ENCODE measurements at places on chromosomes 12 and 14. TPM values are rescaled to one million over a fixed set of nuclear protein-coding genes. Genes with fewer than 3 reads are reported as not detected.

DNA sequence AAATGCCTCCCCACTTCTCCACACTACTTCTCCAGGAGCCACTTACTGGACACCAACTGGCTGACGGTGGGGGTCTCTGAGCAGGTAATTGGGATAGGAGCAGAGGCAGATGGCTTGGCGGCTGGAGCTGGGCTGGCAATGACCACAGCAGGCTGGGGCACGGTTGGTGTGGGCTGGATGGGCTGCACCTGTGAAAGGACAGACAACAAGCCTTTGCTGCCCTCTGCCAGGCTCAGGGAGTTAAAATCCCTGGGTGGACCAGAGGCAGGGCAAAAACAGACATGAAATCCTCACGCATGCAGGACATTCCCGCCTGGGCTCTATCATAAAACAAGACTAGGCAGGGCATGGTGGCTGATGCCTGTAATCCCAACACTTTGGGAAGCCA is 19.3 kb upstream of the TFCP2 start:
- DNase-seq: no peak

- DNase-seq: no peak
Observed at GRCh38 chr14:94379291-94380224, 8.8 kb downstream of the SERPINA1 start.

DNA sequence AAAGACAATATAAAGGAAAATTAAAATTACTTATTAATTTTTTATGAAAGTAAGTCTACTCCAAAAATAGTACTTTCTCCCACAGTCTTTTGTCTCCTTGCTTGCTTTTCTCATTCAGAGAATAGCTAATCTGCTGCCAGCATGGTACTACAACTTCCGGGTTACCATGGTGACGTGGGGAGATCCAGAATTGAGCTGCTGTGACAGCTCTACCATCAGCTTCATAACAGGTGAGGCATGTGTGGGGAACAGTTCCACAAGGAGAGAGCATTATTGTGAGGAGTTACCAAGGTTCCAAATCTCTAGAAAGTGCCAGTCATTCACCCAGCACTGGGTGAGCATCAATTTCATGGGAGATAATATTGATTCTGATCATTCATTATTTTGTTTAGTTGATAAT is 197.8 kb downstream of the PTPRO start:
- no peak for DNase-seq

DNA sequence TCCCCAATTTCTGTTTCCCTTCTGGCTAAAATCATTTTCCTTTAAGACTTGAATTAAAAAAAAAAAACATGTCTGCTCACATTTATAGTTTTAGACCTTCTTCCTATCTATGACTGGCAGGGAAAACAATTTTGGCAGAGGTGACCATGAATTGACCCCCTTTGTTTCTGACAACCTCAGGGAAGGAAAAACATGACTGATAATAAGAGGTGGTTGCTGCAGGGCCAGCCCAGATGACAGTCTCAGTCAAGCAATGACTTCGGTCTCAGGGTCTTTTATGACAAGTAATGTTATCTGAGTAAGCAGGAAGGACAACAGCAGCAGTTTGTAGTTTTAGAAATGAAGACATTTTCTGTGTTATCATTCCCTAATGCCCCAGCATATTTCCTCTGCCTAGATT is 430.9 kb downstream of the LRIG3 start:
- DNase-seq: no peak

GRCh38 chr12:113103756-113104450 is 31.7 kb downstream of the RASAL1 start:
- no peak for DNase-seq

DNA sequence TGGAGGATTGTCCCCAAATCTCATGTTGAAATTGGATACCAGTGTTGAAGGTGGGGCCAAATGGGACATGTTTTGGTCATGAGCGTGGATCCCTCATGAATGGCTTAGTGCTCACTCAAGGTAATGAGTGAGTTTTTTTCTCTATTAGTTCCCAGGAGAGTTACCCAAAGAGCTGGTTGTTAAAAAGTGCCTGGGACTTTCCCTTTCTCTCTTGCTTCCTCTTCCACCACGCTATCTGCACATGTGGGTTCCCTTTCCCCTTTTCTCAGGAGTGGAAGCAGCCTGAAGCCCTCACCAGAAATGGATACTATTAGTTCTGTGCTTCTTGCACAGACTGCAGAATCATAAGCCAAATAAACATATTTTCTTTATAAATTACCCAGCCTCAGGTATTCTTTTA is 465.4 kb downstream of the FSCB start:
- DNase-seq: no peak

DNA sequence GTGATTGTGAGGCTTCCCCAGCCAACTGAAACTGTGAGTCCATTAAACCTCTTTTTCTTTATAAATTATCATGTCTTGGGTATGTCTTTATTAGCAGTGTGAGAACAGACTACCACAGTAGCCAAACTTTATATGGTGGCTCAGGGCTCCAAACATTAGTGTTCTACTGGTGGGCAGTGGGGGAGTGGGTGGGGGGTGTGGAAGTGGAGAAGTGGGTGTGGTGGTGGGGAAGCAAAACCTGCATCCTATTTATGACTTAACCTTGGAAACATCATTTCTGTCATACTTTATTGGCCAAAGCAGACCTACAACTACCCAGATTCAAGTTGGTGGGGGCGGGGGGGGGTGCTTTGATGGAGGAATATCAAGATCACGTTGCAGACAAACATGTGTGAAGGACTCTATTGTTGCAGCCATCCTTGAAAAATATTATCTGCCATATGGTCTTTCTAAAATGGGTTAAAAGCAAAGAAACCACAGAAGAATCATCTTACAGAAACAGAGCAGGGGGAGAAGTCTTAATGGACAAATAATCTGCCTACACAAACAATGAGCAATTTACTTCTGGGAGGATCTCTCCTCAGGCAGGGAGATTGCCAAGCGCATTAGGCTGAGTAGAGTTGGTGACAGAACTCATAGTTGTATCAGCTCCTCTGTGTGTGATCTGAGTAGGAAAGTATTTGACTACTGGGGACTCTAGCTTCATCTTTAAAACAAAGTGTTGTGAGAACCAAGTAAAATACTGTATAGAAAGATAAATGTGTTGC is 1.4 kb upstream of the PWP1 start:
- no peak for DNase-seq

- DNase-seq: no peak
Observed at GRCh38 chr12:112846619-112847018, 55.1 kb downstream of the RPH3A start.

DNA sequence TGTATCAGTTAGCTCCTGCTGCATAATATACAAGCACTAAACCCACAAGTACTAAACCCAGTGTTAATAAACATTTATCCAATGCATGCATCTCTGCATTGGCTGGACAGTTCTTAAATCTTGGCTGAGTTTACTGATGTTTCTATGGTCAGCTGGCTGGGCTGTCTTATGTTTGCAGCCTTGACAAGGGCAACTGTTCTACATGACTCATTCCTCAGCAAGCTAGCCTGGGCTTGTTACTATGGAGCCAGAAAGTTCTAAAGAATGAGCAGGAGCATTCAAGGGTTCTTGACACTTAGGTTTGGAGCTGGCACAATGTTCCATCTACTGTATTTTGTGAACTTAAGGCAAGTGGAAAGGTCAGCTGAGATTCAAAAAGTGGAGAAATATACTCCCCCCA is 199.1 kb downstream of the GLT1D1 start:
- DNase-seq: no peak

GRCh38 chr12:30913323-30913722 is 13.2 kb upstream of the TSPAN11 start:
- no peak for DNase-seq

DNA sequence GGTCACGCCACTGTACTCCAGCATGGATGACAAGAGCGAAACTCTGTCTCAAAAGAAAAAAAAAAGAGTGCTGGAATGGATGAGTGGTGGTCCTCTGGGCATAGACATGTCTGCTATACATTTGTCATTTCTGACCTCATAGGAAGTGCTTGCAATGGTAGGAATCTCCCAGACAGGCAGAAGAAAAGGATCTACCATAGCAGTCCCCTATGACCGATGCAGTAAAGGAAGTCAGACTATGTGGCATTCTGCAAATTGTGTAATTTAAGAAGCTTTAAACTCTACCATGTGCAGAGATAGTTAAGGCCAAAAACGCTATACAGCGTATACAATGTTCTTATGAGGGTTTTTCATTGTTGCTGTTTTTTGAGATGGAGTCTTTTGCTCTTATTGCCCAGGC is 24.7 kb upstream of the RAP1B start:
- no peak for DNase-seq

- DNase-seq: no peak
Observed at GRCh38 chr14:89320381-89321000, 96.5 kb downstream of the FOXN3 start.

DNA sequence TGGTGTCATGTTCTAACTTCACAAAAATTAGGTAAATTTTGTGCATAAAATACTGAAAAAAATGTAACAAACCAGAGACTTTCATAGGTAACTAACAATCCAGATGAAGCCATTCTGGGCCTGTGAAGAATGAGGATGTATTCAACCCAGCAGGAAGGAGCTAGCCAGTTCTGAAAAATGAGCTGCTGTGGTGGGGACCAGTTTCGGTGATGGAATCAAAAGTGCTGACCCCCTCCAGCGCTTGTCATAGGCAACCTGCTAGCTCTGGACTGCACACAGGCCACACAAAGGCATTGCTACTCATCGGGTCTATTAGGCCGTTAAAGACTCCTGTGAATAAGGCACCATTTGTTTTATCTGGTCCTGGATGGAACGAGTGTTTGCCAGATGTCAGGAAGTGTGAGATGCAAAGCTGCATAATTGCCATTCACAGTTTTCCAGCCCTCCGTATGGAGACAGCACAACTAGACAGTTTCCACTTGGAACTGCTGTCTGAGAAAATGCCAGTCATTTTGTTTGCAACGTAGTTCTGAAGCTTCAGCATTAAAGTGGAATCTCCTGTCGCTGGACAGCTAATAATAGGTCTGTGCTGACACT is 3.3 kb upstream of the RIMBP2 start:
- no peak for DNase-seq

- DNase-seq: no peak
Observed at GRCh38 chr12:2190085-2190484, 137.3 kb downstream of the CACNA1C start.

The ADSS1 gene
- 3.7 TPM for total RNA-seq

The CYP27B1 gene
- 2.8 TPM for total RNA-seq

The ACSM4 gene
- not detected for total RNA-seq

The CLEC12A gene
- 6.5 TPM for total RNA-seq

The B4GALNT3 gene
- 0.13 TPM for total RNA-seq

Measured in omental fat pad (tissue), 4 donors.